ENCODE measurements at places on chromosomes 5 and 9.

DNA sequence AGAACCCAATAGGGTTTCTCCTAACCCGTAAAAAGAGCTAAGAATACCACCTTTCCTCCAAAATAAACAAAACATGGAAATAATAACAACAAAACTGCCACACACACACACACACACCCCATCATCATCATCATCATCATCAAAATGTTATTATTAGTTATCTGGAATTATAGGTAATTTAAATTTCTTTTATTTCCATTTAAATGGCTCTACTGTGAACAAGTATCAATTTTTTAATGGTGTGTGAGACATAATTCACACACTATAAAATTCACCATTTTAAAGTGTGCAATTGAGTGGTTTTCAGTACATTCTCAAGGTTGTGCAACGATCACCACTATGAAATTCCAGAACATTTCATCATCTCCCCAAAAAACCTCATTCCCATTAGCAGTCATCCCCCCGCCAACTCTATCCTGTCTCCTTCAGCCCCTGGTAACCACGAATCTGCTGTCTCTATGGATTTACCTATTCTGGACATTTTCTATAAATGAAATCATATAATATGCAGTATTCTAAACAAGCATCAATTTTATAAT lies 172.7 kb downstream of the ROR2 start:
- DNase-seq = no peak

- no peak for DNase-seq
Observed at GRCh38 chr9:70101265-70101664, 57.6 kb downstream of the MAMDC2 start.

DNA sequence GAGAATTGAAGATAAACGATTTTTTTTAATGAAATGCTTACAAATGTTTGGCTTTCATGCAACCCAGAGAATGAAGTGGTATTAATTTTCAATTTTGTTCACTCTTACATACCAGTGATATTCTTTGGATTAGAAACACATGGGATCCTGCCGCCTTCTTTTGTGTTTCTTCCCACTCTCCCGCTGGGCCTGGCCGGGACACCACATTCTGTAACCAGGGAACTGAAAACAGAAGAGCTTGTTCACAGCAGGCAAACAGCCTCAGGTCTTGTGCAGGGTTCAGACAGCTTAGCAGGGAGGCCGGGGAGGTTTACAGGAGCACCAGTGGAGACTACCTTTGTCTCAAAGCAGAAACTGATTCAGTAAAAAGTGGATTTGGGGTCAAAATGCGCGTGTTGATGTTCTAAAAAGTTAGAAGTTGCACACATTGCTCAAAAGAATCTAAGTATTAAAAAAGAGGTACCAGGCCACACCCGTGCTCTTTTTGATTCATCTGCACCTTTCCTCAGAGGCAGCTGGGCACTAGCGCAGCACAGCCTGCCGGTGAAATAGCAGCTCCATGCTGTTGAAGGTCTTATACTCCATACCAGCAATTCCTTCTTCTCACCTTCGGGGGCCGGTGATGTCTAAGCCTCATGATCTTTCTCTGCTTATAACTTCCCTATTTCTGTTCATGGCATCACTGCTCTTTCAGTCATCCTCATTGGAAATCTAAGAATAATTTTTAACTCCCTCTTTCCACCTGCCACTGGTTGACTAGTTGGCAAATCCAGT lies 67.1 kb downstream of the GRAMD2B start:
- no peak for DNase-seq

GRCh38 chr9:137109250-137110146 lies 5.0 kb downstream of the DPP7 start:
- no peak for DNase-seq

DNA sequence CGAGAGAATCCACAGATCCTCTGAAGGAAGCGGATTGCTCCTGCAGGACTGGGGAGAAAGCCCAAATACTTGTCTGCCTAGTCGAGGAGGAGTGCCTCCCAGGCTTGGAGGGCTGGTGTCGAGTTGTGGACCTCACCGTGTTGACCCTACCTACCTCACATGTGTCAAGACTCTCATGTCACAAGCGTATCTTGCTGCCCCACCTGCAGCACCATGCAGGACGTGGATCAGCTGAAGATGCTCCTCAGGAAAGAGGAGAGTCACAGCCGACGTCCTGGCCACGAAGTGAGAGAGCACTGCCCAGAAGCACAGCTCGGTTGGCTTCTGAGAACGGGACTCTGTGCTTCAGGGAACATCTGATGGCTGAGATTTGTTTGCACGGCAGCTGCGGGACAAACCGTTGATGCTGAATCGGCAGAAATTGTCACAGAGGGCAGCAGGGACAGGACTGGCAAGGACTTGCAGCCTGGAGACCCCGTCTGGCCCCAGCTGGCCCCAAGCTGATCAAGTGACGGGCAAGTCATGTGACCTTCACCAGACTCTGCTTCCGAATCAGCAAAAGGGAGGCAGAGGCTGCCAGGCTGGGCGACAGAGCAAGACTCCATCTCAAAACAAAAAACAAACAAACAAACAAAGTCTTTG lies 119.1 kb upstream of the ITGA1 start:
- DNase-seq = no peak
